ENCODE measurements at places on chromosomes 2 and 18. TPM values are rescaled to one million over a fixed set of nuclear protein-coding genes. Genes with fewer than 3 reads are reported as not detected.
A peak's percentile ranks its signal among the peaks of the same experiment; 100 is the strongest.

VWC2L gene
- total RNA-seq = not detected

ANKRD36B gene
- 2.6 TPM for total RNA-seq

CROCC2 gene
- not detected for total RNA-seq

CHRNG gene
- total RNA-seq = not detected

WIPF1 gene
- 16.3 TPM for total RNA-seq

SLC38A11 gene
- total RNA-seq = 0.48 TPM

POMC gene
- total RNA-seq = 9.2 TPM

DNA sequence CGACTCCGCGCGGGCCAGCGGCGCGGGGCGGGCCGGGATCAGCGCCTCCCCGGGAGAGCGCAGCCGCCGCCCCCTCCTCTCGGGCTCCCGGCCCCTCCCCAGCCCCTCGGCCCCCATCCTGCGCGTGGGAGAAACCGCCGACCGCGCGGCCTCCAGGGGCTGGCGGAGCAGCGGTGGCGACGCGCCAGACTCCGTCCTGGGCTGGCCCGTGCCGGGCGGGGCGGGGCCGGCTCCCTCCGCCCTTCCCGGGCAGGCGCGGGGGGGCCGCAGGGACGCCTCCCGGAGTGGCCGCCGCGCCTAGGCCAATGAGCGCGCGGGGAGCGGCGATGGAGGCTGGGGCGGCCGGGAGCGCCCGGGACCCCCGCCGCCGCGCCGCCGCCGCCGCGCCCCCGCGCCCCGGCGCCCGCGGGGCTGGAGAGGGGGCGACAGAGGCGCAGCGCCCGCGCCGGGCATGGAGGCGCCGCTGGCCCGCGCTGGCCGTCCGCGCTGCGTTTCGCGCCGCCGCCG lies 49.1 kb downstream of the KCNIP3 start:
- peak; percentile 85 for DNase-seq

GRCh38 chr2:40516604-40517003 lies 64.7 kb upstream of the SLC8A1 start:
- no peak for DNase-seq

GRCh38 chr18:38644875-38645641 lies 1079.5 kb upstream of the CELF4 start:
- DNase-seq = no peak

- no peak for DNase-seq
Observed at GRCh38 chr2:143205106-143205764, 76.0 kb downstream of the ARHGAP15 start.

DNA sequence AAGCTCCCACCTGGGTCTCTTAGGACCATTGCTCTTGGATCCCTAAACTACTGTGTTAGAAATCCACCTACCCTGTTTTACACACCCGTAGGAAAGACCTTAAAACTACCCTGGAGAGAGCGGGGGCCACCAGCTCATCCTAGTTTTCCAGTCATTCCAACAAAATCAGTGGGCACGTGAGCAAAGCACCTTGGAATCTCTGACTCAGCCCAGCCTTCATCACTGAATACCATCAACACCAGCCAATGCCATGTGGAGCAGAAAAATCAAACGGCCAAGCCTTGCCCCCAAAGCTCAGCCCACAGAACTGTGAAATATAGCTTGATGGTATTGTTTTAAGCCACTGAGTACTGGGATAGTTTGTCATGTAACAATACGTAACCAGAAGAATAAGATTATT lies 449.7 kb upstream of the CHAC2 start:
- no peak for DNase-seq

DNA sequence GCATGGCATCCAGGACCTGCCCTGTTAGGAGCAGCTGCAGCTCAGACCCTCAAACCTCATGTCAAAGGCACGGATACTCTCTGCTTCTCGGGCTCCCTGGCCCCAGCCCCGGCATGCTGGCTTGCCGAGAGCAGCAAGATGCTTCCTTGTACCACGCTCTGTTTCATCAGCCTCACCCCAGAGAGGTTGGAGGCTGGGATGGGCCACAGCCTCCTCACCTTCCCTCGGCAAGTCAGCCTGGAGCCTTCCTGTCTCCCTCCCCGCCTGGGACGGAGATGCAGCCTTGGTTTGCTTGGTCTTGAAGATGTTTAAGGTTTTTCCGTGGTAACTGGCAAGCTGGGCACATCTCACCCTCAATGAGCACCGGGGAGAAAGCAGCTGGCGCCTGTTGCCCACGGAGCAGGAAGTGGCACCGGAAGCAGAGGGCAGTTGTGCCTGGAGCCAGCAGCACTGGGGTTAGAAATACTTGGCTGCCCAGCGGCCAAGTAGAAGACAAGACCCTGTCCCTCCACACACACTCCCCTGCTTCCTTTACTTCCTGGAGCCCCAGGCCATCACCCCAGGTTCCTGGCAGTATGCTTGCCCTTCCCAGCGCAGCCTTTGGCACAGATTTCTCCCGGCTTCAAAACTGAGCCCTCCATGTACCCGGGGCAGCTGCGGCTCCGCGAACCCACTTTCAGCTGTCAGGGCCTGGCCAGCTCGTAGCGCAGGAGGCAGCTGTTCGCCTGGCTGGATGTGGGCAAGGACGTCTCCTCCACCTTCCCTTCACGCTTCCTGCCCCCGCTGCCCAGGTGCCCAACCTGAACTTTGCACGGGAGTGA lies 17.4 kb downstream of the FBLN7 start:
- DNase-seq = no peak

DNA sequence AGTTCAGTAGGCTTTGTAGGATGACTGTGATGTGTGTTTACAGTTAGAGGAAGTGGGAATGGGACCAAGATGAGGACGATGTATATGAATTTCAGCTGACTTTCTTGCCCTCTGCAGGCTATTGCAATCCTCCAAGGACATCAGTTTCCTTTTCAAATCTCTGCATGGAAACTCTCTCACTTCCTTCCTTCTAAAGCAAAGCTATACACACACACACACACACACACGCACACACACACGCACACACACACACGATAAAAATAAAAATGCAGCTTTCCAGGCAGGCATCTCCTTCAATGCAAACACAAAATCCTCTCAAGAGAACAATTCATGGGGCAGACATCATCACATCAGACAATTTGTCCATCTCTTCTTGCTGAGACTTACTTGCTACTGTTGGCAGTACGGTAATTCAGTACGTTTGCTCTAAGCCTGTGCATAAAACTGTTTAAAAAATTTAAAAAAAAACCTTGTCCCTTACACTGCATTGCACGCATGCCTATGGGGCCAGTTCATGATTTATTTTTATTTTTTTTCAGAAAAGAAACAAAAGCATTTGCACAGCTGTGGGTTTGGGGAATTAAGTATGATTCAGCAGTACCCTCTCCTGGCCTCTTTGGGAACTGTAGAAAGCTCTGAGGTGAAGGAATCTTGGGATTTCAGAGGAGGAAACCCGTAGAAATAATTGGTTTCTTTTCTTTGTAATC lies 27.1 kb upstream of the ICOS start:
- no peak for DNase-seq

- no peak for DNase-seq
Observed at GRCh38 chr2:105384861-105385260, 14.0 kb downstream of the FHL2 start.

DNA sequence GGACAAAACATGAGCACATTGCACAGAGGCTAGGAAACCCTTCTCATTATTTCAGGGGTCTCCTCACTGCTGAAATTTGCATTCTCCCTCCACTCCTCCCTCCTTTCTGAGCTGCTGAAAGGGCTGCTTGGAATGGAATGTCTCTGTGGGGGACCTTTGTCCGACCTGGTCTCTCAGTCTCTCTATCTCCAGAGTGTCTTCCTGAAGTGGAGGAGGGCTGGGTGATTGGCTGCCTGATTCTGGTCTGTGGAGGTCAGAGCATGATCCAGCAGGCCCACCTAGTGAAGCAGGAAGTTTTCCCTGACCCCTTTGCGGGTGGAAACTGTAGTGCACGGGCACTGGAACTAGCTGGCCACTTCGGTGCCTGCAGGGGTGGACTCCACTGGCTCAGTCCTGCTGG lies 560.5 kb upstream of the HS6ST1 start:
- DNase-seq = no peak

DNA sequence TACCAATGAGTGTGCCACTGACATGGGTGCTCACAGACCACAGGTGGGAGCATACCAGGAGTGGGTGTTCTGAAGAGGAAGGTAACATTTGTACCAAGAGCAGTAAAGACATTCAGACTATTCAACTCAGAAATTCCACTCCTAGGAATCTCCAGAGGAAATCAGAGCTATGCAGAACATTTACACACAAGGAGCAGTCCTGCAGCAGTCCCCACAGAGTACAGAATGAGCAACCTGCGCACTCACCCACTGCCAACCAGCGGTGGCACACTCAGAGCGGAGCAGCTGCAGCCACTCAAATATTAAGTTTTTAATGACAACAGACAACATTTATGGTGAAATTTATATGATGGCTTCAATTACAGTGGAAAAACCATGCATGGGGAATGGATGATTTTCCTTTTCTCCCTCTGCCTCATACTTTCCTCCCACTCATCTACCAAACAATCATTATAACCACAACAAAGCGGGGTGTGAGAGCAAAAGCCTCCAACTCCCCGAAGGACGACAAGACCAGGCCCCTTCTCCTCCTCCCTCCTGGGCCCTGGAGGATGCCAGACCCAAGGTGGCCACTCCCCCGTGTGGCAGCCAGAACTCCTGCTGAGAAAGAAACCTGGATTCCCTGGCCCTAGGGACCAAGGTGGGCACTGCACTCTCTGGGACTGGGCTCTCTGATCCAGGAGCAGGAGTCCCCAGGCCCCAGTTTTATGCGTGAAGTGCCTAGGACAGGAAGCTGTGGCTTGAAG lies 5.4 kb downstream of the HS6ST1 start:
- no peak for DNase-seq

GRCh38 chr2:168155046-168155445 lies 92.3 kb downstream of the STK39 start:
- no peak for DNase-seq

DNA sequence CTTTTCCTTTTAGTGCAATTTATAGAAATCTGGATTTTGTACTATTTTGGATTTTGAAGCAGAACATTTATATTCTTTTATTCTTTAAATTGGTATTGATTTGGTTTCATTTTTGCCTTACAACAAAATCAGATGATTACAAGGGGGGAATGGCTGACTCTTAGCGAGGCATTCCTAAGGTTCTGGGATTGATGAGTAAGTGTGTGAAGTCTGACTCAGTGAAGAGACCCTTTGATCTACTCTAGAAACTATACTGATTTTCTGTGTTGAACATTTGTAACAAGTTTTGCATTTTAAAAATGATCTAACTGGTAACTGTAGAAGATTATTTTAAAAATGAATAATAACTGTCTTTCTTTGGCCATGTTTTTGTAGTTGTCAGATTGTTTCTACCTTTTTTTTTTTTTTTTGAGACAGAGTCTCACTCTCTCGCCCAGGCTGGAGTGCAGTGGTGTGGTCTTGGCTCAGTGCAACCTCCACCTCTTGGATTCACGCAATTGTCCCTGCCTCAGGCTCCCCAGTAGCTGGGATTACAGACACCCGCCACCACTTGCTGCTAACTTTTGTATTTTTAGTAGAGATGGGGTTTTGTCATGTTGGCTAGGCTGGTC lies 48.7 kb downstream of the TTC39C start:
- DNase-seq = no peak

DNA sequence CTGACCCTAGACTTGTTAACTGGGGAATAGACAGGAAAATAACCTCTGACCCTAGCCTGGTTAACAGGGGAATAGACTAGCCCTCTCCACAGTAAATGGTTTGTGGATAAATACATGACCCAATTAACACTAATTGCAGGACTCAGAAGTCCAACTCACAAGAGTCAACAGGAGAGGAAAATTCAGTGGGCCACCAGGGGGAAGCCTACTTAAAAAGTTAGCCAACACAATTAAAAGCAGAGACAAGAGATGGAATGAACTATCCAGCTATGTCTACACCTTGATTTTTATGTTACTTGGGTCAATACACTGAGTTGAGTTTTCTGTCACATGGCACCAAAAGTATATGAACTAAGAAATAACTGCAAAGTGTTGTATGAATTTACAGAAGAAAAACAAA lies 158.8 kb upstream of the SLC39A10 start:
- no peak for DNase-seq

GRCh38 chr2:184371641-184372040 lies 226.7 kb upstream of the ZNF804A start:
- no peak for DNase-seq

DNA sequence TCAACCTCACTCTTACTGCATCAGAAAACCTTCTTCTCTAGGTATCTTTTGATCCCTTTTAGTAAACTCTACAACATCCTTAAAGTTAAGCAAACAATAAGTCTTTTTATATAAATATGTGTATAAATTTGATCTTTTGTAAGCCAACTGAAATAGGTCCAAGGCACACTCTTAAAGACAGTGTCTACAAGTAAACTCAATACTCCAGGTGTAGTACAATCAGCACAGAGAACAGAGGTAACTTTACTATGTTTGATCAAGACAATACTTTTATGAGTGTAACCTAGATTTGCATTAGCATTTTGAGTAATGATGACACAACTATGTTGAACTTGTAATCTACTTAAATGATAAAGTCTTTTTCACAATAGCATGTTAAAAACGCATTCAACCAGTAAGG lies 593.1 kb upstream of the CHAC2 start:
- no peak for DNase-seq

- no peak for DNase-seq
Observed at GRCh38 chr18:42426496-42427015, 471.5 kb downstream of the PIK3C3 start.

DNA sequence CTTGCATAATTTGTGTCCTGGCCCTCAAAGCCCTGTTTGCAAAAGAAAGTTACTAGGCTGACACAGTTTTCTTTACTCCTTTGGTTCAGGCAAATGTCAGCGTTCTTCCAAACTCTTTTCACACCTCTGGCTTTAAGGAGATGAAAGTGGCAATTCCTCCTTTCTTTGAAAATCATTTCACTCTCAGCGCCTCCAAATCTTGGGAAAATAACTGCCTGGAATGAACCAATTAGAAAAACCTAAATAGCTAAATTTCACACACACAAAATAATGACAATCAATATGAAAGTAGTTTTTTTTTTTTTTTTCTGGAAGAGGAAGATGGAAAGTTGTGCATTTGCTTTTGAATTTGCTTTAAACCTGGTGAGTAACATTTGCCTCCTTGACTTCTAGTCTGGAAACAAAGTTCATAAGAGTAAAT lies 1.7 kb downstream of the MEIS1 start:
- DNase-seq = no peak

DNA sequence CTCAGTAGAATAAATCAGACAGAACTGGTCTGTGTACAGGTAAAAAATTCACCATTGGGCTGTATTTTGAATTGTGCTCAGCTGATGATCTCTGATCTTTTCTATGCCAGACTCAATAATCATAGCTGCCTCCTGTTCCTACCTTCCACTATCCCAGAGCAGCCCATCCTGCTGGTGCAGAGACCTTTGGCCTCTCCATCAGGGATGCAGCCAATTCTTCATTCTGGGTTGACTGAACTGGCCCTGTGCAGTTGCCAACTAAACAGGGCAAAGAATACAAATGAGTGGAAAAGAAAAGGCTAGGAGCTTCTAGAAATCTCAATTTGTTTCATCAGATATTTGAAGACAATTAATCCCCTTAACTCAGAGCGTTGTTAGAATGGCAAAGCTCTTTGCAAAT lies 1781.3 kb upstream of the CELF4 start:
- DNase-seq = no peak

GRCh38 chr2:8550481-8550880 lies 131.4 kb upstream of the ID2 start:
- DNase-seq = no peak
